ENCODE measurements at places on chromosomes 11 and 22.

DNA sequence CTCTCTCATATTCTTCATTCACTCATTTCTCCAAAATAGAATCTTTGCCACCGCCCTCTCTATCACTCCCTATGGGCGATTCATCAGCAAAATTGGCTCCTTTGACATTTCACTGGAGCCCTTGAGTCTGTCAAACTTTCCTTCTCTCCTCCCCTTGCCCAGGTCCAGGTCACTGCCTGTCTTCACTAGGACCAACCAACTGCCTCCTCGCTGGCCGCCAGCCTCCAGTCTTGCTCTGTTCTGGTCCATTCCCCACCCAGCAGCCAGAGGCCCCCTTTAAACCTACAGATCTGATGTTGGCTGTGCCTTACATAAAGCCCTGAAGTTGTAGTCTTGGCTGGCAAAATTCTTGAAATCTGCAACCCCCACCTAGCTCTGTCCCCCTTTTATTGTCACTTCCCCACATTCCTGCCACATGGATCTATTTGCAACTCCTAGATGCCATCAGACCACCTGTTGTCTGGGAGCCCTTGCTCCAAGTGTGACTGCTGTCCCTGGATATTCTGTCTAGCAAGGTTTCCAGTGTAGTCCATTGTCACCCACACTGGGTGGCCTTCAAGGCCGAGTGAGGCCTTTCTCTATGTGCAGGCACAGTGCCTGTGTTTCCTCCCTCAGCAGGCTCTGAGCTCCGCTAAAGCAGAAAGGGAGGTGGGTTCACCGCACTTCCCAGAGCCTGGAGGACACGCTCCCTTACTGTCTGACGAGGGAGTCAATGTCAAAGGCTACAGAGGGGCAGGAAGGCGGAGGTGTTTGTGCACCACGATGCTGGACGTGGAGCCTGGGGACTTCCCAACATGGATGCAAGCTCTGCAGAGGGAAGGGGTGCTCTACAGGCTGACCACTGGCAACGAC lies 25.5 kb downstream of the MYEOV start:
- no peak for DNase-seq

- peak; percentile 62 for DNase-seq
These were observed 658 bp upstream of the ARFGAP2 start for GRCh38 chr11:47177229-47177845.

- no peak for DNase-seq
These were observed 44.1 kb upstream of the RFPL3 start for GRCh38 chr22:32313532-32313931.

DNA sequence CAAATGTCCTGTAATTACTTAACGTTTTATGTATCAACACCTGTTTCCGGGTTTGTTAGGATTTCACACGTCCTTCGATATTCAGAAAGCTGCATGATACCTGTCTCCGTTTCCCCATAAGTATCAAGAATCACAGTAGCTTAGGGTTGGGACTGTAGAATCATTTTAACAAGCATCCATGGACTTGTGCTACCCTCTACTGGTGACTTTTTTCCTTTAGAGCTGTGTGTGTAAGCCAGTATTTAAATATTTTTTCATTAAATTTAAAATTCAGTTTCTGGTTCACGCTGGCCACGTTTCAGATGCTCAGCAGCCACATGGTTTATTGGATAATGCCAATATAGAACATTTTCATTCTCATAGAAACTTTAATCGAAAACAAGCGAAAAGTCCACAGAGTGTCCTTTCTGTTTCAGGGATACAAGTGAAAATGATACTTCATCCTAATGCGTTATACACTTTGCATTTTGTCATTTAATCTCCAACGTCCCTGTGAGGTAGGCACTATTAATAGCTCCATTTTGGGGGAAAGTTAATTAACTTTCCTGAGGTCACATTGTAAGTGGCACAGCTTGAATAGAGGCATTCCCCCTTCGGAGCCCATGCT lies 61.5 kb upstream of the SLC25A18 start:
- peak; percentile 30 for DNase-seq

Data from AG09319 (cell line).